Stimulated activated CD8-positive, alpha-beta memory T cell treated with anti-CD3 and anti-CD28 coated beads, Interleukin-4, amount 100 ng/mL, for 4 hours (primary cell): ENCODE measurements at places on chromosomes 2 and 18.

- DNase-seq = no peak
Observed at GRCh38 chr2:210965472-210965871, 409.1 kb downstream of the CPS1 start.

GRCh38 chr18:35949903-35950627 lies 22.4 kb upstream of the RMP24 start:
- DNase-seq = no peak

- no peak for DNase-seq
Observed at GRCh38 chr2:2302359-2302758, 28.7 kb downstream of the MYT1L start.

GRCh38 chr2:219268294-219268693 lies 10.9 kb upstream of the DNAJB2 start:
- DNase-seq = no peak

GRCh38 chr2:12712881-12713280 lies 3.9 kb upstream of the TRIB2 start:
- DNase-seq = no peak

DNA sequence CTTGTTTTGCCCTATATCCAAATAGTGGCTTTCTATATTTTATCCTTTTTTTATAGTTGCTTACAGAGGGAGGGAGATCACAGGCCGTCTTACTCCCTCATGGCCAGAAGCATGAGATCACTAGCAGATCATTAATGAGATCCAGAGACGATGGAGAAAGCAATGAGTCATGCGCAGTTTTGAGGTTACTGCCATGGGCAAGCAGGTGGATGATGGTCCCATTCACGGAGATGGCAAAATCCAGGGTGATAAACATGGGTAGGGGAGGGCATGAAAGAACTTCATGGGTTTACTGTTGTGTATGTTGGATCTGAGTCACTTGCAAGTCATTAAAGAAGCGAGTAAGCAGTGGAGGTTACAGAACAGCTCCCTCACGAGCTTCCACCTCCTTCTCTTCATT lies 60.4 kb downstream of the C18orf63 start:
- DNase-seq = no peak

DNA sequence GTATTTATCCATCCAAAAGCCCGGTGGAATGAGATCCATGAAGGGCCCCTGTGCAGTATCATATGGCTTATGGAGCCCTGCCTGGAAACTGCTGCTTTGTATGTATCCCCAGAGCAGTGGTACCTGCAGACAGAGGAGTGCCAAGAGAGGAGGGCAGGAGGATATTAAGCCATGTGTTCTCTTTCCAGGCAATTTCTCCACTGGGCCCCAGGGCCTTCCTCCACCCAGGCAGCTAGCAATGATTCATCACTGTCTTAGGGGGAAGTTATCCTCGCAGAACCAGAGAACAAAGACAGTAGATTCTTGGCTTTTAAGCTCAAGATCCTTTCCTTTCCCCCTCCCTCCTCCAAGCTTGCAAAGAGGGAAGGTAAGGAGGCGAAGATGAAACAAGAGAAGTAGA lies 98.1 kb downstream of the LRRC30 start:
- DNase-seq = no peak

- DNase-seq = no peak
Observed at GRCh38 chr18:78770139-78770822, 209.3 kb upstream of the SALL3 start.

- no peak for DNase-seq
Observed at GRCh38 chr2:205288686-205289085, 393.6 kb upstream of the NRP2 start.

DNA sequence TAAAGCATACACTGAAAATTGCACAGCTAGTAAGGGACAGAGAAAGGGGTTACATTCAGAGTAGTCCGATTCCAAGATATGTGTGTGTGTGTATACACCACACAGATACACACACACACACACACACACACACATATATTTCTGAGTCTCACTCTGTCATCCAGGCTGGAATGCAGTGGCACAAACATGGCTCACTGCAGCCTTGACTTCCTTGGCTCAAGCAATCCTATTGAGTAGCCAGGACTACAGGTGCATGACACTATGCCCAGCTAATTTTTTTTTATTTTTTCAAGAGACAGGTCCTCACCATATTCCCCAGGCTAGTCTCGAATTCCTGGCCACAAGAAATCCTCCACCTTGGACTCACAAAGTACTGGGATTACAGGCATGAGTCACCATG lies 68.1 kb upstream of the ITPRID2 start:
- no peak for DNase-seq

DNA sequence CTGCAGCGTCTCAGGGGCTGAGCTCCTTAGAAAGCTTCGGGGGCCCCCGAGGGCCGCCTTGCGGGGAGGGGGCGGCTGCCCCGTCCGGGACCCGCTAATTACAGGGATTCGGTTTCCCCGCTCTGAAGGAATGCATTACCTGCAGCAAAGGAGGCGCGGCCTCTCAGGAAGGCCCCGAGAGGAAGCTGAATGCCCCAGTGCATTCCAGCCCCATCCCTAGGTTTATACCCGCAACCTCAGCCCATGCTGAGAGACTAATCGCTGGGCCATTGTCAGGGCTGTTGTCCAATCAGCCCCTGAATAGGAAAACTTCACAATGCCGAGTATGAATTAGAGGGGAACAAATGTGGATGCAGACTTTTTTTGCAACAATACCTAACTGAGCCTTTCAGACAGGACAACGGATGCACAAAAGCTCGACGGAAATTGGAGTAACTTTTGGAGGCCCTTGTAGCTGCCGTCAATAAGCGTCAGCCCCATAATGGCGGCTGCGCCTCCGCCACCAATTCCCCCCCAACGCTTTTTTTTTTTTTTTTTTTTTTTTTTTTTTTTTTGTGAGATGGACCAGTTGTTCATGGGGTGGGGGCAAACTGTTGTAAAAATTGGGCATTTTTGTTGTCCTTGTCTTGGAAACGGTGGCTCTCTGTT lies 138.6 kb upstream of the SIX3 start:
- DNase-seq = no peak

- DNase-seq = no peak
Observed at GRCh38 chr2:50476174-50476573, 555.8 kb downstream of the NRXN1 start.

DNA sequence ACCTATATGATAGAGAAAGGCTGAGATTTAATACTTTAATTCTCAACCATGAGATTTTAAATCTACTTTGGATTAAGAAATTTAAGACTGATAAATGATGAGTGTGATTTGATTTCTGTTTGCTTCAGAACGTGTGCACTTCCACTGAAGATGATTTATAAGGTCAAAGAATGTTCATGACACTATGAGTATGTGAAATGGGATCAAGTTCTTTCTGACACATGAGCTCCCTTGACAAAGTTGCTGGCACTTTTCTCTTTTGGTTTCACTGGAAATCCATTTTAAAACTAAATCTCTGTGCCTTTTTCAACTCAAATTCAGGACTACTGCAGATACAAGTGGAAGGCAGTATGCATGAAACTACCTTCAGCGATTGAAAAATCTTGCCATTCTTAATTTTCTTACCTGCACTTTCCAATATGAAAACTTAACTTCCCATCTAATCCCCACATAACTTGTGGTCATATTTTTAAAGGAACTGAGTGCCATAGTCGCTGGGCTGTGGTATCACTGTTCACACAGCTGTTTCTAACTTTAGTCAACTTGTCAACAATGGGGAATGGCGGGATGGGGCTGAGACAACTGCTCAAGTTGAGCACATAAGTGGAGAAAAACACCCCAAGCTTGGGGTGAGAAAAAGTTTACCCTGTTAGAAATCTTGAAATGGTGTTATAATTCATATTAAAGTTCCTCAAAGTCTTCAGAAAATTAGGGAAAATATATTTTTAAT lies 51.8 kb upstream of the TTN start:
- DNase-seq = no peak

- no peak for DNase-seq
Observed at GRCh38 chr18:10239103-10239502, 215.3 kb upstream of the APCDD1 start.

DNA sequence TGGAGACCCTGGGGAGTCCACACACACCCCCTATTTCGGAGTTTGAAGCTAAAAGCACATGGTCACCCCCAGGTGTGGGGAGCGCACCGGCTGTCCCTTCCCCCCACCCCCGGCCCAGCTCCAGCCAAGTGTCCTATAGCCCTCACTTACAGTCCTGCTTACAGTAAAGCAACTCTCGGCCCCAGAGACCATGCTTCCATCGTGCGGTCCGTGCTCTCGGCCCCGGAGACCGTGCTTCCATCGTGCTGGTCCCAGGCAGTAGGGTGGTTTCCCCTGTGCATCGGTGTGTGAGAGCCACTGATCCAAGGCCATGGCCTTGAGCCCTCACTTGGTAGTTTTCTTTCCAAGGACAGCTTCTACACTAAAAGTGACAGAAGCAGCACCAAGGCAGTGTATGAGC lies 48.7 kb downstream of the GBX2 start:
- DNase-seq = no peak

GRCh38 chr2:158984604-158985135 lies 16.2 kb downstream of the TANC1 start:
- no peak for DNase-seq

DNA sequence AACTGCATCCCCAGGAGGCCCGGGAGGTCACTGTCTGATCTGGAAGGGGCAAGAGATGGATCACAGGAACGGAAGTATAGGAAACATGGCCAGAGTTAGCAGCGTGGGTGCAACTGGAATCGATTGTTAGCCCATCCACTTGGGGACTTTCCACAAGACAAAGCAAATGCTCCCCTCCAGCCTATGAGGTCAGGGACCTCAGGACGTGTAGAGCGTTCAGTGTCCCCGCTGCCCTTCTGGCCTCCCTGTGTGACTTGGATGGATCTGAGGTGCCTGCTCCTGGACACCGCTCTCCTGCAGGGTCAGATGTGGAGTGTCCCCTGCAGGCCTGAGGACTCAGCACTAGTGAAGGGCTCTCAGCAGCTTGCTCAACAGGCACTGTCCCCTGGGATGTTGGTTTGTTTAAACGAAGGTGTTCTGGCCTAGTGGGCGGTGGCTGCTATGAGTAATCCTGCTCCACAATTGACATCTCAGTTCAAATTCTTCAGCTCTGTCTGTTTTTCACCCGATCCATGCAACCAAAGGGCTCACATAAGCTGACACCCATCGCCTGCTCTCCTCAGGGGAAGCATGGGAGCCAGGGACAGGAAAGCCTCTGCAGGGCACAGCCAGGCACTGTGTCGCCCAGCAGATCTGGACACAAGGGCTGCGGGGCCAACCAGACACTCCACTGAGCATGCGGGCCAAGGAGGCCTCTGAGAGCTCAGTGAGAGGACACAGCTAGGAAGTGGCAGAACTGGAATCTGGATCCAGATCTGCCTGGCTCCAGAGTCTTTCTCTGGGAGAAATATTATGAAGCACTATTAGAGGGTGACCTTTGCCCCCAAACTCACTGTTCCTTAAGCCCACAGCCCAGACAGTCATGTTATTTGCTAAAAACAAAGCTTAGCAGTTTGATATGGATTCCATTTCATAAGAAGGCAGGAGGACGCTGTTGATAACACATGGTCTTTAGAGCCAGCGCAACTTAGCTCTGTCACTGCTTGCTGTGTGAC lies 78.5 kb downstream of the RHOB start:
- DNase-seq = no peak

DNA sequence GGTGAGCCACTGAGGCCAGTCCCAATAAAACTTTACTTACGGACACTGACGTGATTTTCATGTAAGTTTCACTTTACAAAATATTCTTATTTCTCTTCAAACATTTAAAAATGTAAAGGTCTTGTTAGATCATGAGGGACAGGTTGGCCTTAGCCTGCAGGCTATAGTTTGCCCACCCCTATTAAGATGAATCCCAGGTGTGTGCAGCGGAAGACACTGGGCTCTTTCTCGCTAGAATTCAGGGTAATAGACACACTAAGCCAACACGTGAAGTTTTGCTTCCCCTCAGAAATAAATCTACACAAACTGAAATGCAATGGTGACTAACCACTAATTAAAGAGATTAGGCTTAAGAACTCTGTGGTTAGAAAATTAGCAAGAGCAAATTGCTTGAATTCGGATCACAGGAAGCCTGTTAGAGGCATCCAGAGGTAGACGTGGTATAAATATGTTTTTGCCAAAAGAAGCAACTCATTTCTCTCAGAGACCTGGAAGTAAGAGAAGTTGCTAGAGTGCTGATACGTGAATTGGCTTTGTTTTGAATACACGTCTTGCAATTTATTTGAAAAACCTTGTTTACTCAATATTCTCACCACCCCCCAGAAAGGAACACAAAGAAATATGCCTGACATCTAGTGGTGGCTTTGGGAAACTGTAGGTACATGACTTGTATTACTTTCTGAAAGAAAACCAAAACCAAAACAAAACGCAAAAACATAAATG lies 151.6 kb downstream of the DTNB start:
- DNase-seq = no peak

- no peak for DNase-seq
Observed at GRCh38 chr18:48002933-48003365, 72.5 kb upstream of the SMAD2 start.

GRCh38 chr2:120174963-120175581 lies 48.1 kb downstream of the TMEM185B start:
- DNase-seq = no peak

- no peak for DNase-seq
Observed at GRCh38 chr2:43115881-43116280, 110.5 kb downstream of the ZFP36L2 start.

DNA sequence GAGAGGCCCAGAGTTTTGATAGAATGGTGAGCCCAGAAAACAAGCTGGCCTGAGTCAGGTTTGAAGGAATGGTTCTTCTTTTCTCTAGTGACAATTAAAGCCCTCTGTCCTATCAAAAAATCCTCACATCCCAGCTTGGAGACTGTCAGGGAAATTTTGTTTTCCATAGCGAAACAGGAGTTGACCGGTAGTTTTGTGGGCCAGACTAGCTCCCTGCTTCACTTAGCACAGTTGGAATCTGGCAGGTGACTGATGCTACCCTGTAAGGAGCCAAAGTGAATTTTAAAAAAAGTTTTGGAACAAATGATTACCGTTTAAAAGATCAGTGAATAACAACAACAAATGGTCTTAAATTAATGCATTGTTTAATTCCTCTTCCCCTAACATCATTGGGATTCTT lies 6.7 kb downstream of the NAB1 start:
- DNase-seq = no peak

GRCh38 chr2:222965555-222965954 lies 86.4 kb upstream of the KCNE4 start:
- no peak for DNase-seq

- no peak for DNase-seq
Observed at GRCh38 chr2:38233231-38233983, 143.7 kb downstream of the ATL2 start.

GRCh38 chr2:223538920-223539440 lies 63.2 kb downstream of the SCG2 start:
- no peak for DNase-seq

GRCh38 chr2:42167458-42167857 lies 1.7 kb upstream of the EML4 start:
- DNase-seq = no peak

- no peak for DNase-seq
Observed at GRCh38 chr2:98588880-98589431, 19.4 kb downstream of the COA5 start.

GRCh38 chr2:229486673-229487072 lies 215.6 kb upstream of the PID1 start:
- no peak for DNase-seq

DNA sequence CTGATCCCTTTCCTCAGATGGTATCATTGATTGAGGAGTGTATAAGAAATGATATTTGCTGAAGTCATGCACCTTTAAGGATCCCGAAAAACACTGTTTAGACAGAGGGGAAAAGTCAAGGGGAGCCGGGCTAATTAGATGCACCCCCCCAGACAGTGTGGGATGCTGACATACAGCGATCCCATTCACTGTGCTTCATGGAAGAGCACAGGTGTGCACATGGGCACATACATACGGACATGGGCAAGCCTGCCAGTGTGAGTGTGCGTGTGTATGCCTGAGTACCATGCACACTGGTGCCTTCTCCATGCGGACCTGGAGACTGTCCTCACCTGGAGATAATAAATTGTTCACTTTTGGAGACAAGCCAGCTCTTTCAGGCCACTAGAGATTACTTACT lies 22.6 kb downstream of the MEIS1 start:
- no peak for DNase-seq
